Amniotic epithelial cell (primary cell): ENCODE measurements at places on chromosomes 4 and X.

- DNase-seq: no peak
Observed at GRCh38 chrX:27254656-27255055, 208.5 kb downstream of the PPP4R3C start.

DNA sequence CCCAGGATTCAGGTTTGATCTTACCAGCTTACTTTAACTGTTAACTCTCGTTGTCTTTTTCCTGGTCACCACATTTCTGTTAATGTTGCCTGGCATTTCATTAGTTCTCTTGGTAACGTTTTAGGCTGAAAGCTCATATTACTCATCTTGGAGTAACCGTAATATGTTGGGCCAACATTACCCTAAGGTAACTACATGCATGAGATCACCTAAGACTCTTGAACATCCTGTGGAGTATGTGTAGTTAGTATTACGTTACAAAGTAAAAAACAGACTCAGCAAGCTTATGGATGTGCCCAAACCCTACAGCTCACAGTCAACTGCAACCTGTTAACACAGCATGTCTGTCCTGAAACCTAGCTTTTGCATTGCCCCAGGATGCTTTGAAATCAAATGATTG lies 203.3 kb upstream of the HS3ST1 start:
- DNase-seq: no peak

GRCh38 chrX:21176921-21177571 lies 197.2 kb upstream of the CNKSR2 start:
- peak; percentile 20 for DNase-seq

DNA sequence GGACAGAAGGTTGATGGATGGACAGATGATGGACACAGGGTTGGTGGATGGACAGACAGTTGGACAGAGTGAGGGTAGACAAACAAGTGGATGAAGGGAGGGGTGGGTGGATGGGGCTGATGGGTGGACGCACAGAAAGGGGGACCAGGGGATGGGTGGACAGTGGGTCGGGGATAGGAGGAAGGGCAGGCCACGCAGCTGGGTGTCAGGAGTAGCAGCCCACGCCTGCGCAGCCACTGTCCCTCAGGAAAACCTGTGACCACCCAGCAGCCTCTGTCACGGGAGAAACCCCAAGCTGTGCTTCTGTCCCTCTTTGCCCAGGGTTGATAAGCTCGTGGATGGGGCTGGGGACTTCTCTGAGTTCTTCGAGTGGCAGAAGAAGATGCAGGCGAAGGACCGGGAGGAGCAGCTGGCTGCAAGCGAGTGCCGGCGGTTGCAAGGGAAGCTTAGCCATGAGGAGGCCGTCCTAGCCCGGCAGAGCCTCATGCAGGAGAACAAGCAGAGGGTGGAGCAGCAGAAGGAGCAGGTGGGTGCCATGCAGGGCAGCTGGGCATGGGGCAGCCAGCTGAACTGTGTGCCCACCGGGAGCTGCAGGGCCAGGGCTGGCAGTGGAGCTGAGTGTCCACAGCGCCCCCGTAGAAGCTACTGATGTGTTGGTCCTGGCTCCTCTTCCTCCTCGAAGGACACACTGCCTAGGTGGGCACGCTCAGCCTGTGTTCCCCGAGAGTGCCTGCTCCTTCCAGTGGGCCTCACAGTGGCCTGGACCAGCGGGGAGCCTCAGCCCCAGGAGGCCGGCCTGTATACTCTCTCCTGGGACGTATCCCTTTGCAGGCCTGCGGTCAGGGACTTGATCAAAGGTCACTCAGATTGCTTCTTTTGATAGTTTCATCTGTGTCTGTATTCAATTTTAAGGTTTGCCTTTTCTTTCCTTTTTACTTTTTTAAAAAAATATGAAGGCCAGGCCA lies 16.8 kb upstream of the RNF4 start:
- no peak for DNase-seq

- DNase-seq: no peak
Observed at GRCh38 chr4:98481167-98481566, 177.2 kb downstream of the TSPAN5 start.

- DNase-seq: peak; percentile 0
Observed at GRCh38 chr4:62226082-62226481, 1026.0 kb downstream of the ADGRL3 start.

GRCh38 chrX:20237864-20238263 lies 28.8 kb downstream of the RPS6KA3 start:
- DNase-seq: peak; percentile 56

DNA sequence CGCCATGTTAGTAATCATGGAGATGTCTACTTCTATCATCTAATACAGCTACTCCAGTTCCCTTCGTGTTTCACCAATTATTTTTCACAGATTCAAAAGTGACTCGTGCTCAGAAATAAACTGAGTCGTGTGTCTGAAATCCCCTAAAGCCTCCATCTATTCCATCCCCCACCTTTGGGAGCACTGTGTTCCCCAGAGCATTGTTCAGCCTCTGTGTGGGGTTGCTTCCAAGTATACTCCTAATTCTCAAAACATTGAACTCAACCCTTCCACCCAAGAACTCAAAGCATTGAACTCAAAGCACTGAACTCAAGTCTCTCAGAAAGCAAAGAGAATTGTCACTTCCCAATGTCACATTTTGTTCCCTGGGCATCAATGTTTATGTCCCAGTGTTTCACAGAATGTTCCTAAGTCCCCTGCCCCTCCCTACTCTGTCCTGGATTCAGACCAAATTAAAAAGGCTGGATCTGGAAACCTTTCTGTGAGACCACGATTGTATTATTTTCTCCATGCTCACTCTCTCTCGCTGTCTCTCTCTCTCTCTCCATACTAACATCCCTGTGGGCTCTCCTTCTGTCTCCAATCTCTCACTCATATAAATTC lies 138.5 kb upstream of the QRFPR start:
- DNase-seq: no peak

DNA sequence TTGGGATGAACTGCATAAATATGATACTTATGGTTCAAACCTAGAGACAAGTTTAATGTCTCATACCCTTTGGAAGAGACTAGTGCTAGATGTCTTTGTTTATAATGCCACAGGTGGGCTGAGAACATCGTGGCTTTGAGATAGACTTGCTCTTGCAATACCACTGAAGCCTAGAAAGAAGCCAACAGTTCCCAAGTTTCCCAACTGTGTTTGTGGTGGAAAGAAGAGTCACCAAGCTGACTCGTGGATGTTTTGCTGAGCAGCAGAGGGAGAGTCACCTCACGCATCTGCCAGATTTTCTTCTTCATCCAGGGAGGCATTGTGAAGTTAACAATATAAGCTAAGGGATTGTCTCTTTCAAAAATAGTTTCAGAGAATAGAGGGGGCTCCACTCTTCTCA lies 1076.2 kb downstream of the C4orf33 start:
- DNase-seq: peak; percentile 58

DNA sequence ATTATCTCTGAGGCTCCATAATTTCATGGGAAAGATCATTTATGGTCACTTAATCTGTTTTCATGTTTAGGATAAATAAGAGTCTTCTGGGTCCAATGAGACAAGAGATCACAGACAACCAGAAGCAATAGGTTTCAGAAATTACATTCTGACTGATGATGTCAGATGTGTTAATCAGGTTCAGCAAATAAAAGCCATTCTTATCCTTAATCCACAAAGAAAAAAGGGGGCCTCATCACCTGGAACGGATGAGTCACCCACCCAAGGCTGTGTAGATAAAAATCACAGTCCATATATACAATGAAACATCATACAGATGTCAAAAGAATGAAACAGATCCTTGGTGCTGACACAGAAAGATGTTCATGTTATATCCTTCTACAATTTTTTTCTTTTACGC lies 36.6 kb downstream of the SYTL4 start:
- DNase-seq: no peak

DNA sequence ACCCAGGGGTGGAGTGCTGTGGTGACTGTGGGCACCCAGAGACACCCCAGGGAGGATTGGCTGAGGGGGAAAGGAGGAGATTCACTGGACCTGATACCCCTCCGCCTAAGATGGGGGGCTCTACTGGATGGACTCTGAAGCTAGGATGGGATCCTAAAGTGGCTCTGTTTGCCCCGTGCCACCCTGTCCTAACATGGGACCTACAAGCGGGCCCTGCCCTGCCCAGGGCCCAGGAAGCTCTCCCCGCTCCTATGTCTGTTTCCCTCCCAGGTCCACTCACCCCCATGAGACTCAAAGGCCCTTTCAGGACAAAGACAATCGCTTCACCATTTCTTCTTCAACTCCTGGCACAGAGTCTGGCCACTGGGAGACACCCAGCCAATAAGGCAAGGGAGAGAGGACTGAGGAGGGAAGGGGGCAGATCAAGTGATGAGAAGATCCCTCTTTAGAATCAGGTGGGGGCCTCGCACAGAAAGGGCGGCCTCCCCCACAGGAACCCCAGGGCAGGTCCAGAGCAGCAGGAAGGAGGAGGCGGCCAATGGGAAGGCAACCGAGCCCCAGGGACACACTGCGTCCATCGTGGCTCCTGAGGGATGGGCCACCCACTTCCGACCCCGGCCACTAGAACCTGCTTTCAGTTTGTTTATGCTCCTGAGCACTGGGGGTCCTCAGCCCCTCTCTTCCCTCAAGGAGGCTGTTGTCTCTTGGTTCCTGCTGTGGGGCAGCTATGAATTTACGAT lies 155.4 kb downstream of the AFAP1 start:
- no peak for DNase-seq

DNA sequence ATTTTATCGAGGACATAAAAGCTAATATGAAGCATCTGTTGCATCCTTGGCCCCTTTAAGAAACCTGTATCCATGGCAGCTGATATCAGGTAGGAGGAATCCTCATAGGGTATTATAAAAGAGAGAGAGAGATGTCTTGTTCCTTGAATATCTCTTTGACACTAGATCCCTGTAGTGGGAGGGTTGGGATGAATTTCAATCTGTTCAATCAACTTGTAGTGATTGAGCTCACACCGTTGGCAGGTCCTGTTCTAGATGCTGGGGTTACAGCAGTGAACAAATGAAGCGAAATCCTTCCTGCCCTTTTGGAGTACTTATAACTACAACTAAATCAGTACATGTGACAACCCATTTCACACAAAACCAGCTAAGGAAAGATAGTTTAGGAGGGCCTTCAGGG lies 35.3 kb upstream of the GATB start:
- no peak for DNase-seq

DNA sequence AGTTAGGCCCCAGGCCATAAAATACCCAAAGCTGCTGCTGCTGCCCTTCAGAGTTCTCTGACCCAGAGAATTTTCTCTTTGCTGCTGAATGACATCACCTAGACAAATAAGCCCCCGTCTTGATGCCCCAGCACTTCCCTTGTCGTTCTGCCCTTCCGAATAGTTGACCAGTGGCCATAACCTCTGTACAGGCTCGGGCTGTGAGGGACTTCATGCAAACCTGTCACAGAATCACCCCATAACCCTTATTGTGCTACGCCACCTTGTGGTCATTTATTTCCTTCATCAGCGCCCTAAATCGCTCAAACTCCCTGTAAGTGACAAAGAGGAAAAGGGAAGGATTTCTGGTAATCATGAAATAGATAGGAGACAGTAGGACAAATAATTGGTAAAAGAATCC lies 18.8 kb downstream of the SPACA5 start:
- DNase-seq: peak; percentile 49

- no peak for DNase-seq
Observed at GRCh38 chr4:89382439-89382838, 74.8 kb upstream of the GPRIN3 start.
